ENCODE measurements at places on chromosomes 7 and 10.

- DNase-seq, result no peak
Observed at GRCh38 chr7:108045669-108046068, 42.7 kb upstream of the LAMB1 start.

DNA sequence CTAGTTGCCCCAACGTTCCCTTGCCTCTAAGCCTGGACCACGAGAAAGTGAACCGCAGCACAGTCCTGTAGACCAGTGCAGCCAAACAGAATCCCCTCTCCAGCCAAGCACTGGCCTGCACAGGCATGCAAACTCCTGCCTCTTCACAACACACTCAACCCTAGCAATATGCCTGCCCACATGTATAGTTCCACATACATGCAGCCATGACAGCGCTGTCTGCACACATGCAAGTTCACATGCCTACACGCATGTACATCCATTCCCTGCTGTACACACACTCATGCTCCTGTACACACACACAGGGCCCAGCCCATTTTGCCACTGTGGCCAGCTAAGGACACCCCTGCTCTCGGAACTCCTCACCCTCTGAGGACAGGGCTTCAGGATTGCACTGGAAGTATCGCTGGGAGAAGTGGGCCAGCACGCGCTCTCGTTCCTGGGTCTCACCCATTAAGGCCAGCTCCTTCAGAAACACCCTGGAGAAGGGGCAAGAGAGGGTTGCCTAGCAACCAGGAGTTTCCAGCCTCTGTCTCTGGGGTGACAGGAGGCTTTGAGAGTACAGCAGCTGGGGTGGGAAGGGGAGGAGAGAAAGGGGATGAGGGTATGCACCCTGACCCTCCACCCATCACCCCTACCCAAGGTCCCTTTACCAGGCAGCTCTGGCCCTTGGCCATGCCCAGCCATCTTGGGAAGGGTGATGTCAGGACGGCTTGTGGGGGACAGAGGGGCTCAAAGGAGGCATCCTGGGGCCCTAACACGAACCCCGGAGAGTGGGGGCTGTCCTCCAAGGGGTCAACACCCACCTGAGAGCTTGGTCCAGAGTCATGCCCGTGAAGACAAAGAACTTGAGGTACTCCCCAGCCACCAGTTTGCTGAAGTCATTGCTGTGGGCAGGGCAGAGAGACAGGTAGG is 7.0 kb downstream of the PSD start:
- no peak for DNase-seq

DNA sequence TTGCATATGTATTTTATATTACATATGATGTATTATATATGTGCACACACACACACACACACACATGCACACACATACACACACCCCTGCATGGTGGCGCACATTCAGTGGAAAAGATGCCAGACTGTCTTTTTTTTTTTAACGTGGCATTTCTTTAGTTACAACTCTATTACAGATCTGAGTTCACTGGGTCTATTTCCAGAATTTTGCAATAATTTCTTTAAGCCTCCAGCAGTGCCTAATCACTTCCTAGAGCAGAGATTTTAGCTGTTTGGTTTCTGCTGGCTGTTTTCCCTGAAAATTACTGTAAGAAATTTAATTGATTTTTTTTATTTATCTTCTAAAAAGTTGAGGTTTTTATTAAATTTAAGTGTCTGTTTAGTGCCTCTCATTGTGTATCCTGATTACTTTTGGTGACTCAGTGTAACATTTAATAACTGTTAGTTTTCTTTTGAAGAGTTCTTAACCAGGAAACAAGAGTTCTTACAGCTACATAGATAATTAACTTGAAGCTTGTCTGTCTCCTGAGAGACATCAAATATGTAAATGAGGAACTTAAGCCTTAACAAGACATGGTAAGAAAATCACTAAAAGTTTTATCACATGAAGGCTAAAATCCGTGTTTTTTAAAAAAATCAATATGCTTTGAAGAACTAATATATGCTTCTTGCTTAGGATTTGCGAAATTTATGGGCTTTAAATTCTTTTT is 232.0 kb downstream of the MDFIC start:
- no peak for DNase-seq

- DNase-seq, result no peak
Observed at GRCh38 chr10:119268871-119269506, 61.6 kb downstream of the GRK5 start.

- DNase-seq, result no peak
Observed at GRCh38 chr7:23768022-23768421, 58.0 kb downstream of the STK31 start.

DNA sequence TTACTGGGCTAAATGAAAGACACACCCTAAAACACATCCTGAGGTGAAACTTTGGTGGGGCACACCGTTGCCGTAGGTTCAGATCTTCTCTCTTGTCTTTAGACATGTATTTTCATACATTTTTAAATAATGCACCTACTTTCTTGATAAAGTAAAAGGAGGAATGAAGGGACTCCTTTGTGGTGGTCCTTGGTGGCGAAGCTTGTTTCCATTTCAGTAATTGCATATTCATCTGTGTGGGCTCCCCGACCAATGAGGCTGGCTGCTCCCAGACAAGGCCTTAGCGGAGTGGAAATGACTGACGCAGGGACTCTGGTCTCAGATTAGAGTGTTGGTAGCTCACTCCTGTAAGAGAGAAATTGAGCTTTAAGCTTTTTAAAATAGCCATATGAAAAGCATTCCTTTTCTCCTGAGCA is 815 bp downstream of the CCSER2 start:
- no peak for DNase-seq

- no peak for DNase-seq
Observed at GRCh38 chr10:133277993-133278576, 1.4 kb upstream of the ADAM8 start.

- no peak for DNase-seq
Observed at GRCh38 chr10:105592468-105592867, 951.4 kb downstream of the SORCS3 start.

DNA sequence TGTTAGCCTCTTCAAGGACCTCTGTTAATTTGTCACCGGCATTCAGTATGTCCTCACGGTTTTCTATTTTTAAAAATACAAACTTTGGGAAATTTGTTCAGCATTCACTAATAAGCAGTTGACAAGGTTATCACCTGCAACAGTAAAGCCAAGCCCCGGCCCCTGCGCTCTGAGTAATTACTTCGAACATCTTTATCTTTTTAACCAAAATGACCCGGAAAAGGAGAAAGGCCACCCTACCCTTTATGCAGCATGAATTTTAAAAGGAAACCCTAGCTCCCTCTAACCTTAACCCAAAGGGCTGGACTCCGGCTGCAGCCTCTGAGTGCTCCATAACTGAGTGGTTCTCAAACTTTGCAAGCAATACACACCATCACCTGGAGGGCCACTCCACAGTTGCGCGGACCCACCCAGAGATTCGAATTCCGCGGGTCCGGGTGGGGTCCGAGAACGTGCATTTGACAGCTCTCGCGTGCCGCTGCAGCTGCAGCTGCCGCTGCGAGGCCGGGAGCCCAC is 940 bp downstream of the NSMCE4A start:
- DNase-seq, result no peak

- DNase-seq, result no peak
Observed at GRCh38 chr7:40918701-40919271, 784.0 kb downstream of the SUGCT start.

GRCh38 chr10:101221963-101222531 is 7.2 kb downstream of the LBX1 start:
- no peak for DNase-seq

DNA sequence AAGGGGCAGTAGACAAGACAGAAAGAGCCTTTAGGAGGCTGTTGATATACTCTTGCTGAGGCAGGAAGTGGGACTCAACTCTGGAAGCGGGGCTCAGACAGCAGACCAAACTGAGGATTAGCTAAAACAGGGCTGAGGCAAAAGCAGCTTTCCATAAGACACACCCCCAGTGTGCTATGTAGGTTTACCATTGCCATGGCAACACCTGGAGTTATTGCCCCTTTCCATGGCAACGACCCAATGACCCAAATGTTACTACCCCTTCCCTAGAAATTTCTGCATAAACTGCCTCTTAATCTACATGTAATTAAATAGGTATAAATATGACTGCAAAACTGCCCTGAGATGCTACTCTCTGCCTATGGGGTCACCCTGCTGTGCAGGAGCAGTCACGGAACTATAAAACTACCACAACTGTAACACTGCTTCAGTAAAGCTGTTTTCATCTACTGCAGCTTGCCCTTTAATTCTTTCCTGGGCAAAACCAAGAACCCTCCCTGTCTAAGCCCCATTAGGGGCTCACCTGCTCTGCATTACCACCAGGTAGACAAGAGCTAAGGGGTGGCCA is 348.4 kb upstream of the PODXL start:
- no peak for DNase-seq

- peak; percentile 12 for DNase-seq
Observed at GRCh38 chr10:28676968-28677887, at the start of gene BAMBI. Gene BAMBI, plus strand, starts transcription at chr10:28677521. Its CDS starts 377 bp downstream, at chr10:28677898.

DNA sequence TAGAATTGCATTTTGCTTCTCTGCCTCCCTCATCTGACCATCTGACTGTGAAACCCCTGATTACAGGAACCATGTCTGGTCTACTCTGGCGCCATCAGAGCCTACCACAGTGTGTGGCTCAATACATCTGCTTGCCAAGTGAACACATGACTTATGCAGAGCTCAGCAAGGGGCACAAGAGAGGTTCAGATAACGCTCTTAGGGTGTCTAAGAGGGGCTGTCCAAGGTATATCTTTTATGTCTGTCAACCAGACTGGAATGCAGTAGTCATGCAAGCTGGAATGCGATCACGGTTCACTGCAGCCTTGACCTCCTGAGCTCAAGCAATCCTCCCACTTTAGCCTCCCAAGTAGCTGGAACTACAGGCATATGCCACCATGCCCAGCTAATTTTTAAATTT is 10.3 kb upstream of the RRP12 start:
- no peak for DNase-seq

DNA sequence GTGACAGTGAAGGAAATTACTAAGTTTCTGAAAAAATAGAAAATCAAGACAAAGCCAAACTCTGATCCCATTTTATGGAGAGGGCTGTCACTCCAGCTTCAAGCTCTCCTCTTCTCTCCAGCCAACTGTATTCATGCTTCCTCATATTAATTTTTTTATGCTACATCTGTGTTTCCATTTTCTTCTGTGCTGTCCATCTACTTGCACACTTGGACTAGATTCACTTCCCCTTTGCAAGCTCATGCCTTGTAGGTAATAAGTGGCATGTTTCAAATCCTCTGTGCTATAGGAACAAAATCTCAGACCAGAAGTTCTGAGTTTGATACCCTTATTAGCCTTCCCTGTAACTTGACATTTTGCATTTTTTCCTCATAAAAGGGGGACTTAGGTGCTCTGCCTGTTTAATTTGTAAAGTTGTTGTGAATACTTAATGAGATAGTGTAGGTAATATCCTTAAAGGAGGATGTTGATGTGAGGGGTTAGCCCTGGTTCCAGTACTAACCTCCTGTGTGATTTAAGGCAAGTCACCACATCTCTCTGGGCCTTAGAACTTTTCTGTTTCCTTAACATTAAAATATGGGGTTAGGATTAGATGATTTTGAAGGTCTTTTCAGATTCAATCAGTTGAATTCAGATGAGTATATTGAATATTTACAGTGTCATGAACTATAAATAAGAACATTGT is 358.8 kb downstream of the BBS9 start:
- DNase-seq, result no peak

Measured in NCI-H1417 treated with DMSO at 0.1 percent for 48 hours (cell line).